ENCODE measurements at places on chromosomes 16 and 17.

GRCh38 chr16:81195885-81196534 lies 42.5 kb upstream of the BCO1 start:
- no peak for DNase-seq

DNA sequence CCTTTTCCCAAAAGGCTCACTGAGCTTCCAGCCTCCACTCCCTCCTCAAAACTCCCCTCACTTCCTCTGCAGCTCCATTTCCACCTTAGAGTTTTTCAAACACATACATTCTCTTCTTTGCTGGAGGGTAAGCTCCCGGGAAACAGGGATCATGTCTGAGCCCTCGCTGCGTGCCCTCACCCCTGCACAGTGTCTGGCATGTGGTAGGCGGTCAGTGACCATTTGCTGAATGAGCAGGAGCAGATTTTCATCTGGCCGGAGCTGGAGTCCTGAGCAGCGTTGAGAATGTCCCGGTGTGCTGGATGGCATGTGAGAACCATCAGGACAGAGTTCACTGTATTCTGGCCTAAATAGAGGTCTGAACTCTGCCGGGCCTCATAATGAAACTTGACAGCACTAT lies 274.5 kb downstream of the GRIN2A start:
- DNase-seq, result no peak

DNA sequence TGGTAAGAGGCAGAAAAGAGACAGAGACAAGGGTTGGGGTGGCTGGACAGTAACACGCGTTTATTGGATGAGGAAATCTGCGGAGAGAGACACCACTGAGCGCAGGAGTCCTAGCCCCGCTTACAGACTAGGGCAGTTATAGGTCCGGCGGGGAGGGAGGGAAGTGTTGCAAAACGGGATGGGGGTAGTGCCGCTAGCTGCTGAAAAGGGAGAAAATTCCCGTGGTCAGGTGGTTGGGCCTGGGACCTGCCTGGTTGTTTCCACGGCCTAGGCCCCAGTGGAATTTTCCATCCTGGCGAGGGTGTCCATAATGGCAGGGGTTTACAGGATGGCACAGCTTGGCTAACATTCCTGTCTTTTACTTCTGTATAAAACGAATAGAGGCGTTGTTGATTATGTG lies 5.5 kb upstream of the CPHXL2 start:
- DNase-seq, result no peak

DNA sequence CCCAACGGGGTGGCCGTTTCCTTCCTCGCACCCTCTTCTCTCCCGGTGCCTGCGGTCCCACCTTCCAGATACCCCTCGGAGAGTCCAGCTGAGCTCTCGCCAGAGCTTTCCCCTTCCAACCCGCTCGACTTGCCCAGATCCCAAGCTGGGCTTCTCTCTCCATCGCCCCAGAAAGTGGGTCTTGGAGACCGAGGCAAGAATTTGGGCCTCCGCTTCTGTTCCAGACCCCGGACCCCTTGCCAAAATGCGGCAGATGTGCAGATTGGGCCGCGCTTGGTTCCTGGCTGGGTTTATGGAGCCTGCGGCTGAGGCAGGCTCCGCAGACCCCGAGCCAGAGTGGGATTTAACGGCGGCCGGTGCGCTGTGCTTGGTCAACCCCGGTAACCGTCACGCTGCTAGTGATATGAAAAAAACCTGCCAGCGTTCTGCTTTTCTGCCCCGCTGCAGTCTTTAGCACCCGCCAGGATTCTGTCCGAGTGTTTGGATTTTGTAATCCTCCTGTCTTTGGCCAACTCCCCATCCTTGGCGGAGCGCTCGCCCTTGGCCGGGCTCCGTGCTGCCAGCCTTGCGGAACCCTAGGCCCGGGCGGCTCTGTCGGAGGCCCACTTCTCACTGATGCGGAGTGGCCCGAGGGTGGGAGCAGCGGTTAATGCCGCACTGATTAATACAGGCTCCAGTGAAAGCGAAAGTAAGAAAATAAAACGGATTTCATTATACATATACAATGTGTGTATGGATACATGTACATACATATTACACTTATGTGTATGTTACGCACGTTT lies 754 bp upstream of the SLFN11 start:
- no peak for DNase-seq

GRCh38 chr17:19915245-19915978 lies 47.7 kb upstream of the ULK2 start:
- no peak for DNase-seq
